ENCODE measurements at places on chromosomes 16 and 17.

GRCh38 chr16:84667600-84668309, 19.4 kb downstream of the KLHL36 start:
- no peak for DNase-seq

DNA sequence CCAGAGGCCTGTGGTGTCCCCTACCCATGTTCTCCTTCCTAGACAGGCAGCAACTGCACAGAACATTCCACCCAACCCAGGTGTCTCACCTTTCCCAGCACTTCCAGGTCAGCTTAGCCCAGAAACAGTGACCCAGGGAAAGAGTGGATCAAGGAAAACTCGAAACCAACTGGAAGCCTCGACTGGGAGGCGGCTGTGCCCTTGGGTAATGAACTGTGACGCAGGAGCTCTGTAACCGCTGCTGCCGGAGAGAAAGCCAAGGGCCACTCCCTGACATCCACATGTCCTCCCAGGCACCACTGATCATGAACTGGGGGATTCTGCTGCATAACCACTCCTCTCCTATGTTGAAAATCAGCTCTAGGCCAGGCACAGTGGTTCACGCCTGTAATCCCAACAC, 34.4 kb downstream of the WDR59 start:
- no peak for DNase-seq

DNA sequence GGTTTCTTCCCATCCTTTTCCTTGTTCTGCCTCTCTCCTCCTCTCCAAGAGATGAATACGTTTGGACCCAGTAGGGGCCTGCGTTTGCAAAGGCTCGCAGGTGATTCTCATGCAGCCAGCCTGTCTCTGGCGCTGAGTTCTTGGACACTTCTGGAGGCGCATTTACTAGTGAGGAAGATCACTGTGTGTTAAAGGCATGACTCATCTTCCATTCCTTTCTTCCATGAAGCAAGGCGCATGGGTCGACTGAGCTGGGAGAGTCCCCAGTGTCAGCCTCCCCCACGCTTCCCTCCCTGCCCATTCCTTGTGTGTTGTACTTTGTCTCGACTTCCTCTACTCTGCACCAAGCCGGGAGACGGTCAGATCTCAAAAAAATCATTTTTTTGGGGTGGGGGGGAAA, 159.9 kb upstream of the EEF2KMT start:
- no peak for DNase-seq

- DNase-seq = no peak
Observed at GRCh38 chr17:37019117-37019740, 70.5 kb downstream of the AATF start.

DNA sequence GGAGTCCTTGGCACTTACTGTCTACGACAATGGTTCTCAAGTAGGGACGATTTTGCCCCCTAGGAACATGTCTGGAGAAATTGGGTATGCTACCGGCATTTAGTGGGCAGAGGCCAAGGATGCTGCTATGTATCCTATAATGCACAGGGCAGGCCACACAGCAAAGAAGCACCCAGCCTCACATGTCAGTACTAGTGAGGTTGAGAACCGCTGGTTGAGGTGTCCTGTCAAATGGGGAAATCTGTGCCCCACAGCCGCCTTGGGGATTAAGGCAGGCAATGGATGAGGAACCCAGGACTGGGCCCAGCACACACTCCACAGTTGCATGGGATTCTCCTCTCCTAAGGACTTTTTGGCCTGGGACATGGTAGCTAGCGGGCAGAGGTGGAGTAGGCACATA, 86.7 kb upstream of the TOB1 start:
- DNase-seq = no peak

- no peak for DNase-seq
Observed at GRCh38 chr17:36722903-36723263, 121.5 kb downstream of the MRM1 start.

GRCh38 chr16:49216593-49216992, 65.0 kb downstream of the CBLN1 start:
- no peak for DNase-seq

GRCh38 chr16:77424871-77425604, 9.8 kb downstream of the ADAMTS18 start:
- DNase-seq = no peak

GRCh38 chr17:80795090-80795580, 196.5 kb upstream of the CHMP6 start:
- DNase-seq = no peak

- DNase-seq = no peak
Observed at GRCh38 chr17:17500999-17501605, 4.9 kb upstream of the RASD1 start.

DNA sequence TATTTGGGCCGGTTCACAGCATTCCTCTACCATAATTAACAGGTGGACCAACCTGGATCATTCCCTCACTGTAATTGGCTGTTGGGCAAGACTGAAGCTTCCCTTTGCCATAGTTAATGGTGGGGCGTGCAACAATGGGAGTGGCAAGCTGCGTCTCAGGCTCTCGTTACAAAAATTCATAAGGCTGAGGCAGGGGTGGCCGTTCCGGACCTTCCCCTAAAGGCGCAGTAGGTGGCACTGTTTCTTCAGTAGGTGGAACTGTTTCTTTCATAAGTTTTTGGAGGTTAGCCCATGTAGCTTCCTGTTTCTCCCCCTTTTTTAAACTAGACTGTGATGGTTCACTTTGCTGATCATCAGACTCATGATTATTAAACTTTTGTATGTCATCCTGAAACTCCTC, 17.0 kb upstream of the TMC5 start:
- no peak for DNase-seq

DNA sequence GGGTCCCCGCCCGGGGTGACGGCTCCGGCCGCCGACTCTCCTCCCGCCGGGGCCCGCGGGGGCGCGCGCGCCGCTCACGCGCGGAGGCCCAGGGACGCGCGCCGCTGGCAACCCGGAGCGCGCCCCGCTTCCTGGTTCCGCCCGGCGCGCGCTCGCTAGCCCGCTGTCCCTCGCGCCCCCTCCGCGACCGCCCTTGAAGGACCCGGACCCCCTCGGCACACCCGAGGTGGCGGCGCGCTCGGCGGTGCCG, at the start of gene STAT5B:
STAT5B (minus strand) TSS at position 33 of the 250 bp plus-strand sequence. CDS start 44,264 bp downstream, outside the sequence.
- peak; percentile 79 for DNase-seq

DNA sequence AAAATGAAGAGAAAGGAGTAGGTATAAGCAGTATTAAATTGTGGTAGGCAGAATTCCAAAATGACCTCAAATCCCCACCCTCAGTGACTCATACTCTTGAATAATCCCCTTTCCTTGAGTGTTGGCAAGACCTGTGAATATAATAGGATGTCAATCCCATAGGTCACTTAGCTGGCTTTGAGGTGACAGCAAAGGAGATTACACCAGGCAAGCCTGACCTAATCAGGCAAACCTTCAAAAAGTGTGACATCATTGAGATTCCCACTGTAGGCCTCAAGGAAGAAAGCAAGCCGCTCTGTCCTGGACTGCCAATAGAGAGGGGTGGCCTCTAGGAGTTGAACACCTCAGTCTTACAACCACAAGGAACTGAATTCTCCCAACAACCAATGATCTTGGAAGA, 535.2 kb downstream of the RBFOX1 start:
- DNase-seq = no peak
